ENCODE measurements at places on chromosomes 16 and 17.

DNA sequence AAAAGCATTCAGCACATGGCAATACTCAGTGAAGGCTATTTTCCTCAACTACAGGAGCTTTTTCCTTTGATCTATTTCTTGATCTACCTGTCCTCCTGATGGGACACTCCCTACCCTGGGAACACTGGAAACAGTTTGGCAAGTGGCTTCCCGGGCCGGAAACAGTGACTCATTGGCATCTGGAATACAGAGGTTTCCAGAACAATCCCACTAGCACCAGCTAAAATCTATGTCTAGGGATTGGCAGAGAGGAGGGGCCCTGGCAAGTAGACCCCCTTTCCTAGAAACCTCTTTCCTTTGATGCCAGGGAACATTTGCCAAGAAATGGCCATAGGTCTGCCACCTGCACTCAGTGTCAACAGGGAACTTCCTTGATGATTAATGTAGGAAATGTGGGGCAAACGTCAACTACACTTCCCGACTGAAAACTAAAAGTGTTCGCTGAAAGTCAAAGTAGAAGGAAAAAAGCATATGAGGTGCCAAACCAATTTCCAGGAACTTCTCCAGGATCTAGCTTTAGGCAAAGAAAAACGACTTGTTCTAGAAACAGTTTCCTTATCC is 30.4 kb upstream of the FBXW10B start:
- DNase-seq = no peak

DNA sequence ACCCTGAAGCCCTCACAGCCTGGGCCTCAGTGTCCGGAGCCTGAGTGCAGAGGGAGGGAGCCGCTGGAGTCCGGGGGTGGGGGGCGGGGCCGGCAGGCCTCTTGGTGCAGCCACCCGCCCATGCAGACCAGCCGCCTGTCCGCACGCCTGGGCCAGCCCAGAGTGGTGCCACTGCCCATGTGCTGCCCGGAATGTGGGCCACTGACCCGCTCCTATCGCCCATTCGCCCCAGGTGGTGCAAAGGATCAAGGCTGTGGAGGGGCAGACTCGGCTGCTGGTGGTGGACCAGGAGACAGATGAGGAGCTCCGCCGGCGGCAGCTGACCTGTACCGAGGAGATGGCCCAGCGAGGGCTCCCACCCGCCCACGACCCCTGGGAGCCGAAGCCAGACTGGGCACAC is 2.6 kb downstream of the NHERF2 start:
- DNase-seq = no peak

GRCh38 chr17:3596804-3597464 is 12.3 kb downstream of the TRPV1 start:
- DNase-seq = no peak

- DNase-seq = no peak
These were observed 81.1 kb downstream of the ANKRD11 start for GRCh38 chr16:89409161-89409711.

DNA sequence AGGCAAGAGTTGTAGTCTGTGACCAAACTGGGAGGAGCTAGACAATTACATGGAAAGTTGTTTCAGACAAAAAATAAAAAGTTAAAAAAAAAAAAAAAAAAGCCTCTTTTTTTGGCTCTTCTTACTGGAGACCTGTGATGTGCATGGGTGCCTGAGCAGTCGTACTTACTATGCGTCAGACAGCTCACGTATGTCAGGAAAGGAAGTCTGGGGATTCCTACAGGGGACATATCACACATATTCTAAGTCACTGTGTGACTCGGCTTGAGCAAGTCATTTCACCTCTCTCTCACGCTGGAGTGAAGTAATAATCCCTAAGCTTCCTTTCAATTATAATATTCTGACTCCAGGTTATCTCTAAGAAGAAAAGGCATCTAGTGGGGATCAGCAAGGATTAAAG is 6.0 kb downstream of the SLFN14 start:
- no peak for DNase-seq

DNA sequence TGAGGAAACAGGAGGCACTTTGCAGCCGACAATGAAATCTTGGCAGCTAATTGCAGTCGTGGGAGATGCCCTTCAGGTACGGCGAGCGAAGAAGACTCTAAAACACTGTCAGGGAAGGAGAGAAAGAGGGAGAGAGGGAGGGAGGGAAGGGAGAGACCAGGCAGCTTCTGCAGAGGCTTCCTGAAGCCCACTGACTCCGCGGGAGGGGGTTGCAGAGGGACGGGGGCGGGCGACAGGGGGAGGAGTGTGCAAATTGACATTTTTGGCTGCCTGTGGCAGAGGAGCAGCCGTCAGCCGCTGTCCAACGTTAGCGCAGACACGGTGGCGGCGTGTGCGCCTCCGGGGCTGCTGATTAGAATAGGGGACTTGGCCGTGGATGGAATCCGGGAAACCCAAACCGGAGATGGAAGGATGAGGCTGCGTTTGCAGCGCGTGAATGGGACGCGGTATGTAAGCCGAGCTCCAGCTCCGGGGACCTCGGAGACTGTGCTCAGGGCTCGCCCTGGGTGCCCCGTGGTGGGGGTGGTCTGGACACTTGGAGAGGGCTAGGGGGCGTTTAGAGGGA is 849.1 kb upstream of the RBFOX1 start:
- DNase-seq = no peak

DNA sequence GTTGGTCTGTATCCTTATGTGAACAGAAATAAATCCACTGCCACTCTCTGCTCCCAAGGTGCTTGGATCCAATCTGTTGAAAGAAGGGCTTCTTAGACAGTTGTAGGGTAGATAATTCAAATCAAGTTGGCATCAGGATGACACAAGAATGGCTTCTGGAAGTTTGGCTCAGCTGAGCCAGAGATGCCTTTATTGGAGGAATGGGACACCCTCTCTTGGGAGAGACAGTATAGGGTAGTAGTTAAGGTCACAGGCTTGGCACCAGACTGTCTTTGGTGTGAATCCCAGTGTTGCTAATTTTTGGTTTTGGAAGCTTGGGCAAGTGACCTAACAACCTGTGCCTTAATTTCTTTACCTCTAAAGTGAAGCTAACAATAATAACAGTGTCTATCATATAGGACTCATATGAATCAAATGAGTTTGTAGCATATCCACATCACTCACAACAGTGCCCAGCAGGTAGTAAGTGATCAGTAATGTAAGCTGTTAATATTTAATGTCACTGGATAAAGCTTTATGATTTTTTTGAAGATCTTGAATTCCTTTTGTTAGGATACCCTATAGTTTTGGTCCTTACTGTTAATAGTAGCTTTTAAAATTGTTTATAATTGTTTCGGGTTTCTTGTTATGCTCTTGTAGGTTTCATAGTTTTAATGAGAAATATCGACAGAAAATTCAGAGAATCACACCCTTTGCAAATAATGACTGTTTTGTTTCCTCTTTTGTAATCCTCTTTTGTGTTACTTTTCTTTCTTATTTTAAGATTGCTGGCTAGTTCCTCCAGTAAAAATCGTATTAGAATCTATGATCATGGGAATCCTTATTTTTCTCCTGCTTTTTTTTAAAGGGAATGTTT is 19.1 kb downstream of the ZNRF1 start:
- DNase-seq = no peak

DNA sequence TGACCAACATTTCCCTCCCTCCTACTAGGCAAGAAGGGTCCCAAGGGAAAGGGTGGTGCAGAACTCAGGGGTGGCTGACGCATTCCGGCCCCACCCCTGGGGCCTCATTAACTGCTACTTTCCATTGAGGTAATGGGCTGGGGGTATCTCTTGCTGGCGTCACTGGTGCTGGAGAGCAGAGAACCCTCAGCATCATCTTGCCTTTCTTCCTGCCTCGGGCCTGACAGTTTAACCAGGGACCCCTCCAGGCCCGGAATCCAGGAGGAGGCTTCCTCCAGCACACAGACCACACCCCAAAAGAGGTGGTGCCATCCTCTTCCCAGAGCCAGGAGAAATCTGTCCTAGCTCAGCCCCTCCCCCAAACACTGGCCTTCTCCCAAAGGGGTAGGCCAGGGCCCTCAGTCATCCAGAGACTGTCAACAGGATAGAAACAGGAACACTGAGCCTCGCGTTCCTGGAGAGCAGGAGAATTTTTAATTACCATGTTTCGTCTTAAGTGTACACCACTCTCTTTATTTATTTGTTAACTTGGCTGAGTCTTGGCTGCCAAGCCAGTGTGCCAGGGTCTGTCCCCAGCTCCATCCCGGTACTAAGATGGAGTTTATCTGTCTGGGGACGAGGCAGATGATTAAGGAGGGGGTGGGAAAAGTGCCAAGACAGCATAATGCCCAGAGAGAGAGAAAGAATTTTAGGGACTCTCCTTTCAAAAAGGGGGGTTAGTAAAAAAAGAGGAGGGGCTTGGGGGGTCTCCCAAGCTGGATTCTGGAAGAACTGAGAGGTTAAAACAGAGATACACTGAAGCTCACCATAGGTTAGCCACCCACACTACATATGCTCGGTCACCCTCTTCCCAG is 5.1 kb downstream of the ETV4 start:
- DNase-seq = no peak

DNA sequence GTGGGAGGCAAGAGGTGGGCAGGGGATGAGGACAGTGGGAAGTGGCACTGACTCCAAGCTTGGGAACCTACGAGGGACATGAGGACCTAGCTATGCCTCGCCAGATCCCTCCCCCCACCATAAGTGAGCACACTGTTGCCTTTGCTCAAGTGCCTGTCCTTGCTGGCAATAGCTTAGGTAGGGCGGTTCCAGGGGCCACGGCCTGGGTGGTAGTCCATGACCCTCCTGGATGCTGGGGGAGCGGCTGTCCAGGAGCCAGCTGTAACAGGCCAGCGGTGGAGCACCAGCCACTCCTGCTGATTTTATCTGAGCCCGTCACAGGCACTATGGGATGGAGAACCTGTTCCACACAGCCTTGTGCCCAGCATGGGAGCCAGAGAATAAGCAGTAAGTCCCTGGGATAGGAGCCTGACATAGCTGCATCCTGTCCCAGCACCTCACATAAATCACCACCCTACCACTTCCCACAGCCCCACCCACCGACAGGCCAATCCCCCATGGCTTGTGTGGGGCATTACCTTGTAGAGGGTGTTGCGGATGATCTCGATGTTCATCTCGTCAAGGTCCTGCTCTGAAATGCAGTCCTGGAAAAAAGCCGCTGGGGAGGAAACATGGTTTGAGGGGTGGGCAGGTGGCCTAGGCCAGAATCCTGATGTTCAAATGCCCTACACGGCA is 11.8 kb downstream of the HSD11B2 start:
- DNase-seq = no peak

- DNase-seq = peak; percentile 66
These were observed 40.6 kb downstream of the MIS12 start for GRCh38 chr17:5526821-5527598.

DNA sequence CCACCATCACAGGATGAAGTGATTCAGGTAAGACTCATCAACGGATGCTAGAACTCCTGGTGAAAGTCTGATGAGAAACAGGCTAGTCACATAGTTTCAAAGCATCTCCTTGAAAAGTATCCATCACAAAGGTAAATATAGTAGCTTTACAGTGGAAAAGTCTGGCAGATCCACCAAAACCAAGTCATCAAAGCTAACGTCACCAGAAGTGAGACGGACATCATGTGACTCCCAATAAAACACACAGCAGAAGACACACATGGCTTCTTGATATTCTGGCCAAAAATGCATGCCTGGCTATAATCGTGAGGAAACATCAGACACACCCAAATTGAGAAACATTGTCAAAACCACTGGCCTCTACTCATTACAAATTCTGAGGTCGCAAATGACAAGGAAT is 17.9 kb upstream of the TRPV3 start:
- no peak for DNase-seq

- no peak for DNase-seq
These were observed 4.7 kb downstream of the SLC5A11 start for GRCh38 chr16:24850289-24850938.

Data from ureter (tissue), 1 donor.